ENCODE measurements at places on chromosomes 6 and 20.

DNA sequence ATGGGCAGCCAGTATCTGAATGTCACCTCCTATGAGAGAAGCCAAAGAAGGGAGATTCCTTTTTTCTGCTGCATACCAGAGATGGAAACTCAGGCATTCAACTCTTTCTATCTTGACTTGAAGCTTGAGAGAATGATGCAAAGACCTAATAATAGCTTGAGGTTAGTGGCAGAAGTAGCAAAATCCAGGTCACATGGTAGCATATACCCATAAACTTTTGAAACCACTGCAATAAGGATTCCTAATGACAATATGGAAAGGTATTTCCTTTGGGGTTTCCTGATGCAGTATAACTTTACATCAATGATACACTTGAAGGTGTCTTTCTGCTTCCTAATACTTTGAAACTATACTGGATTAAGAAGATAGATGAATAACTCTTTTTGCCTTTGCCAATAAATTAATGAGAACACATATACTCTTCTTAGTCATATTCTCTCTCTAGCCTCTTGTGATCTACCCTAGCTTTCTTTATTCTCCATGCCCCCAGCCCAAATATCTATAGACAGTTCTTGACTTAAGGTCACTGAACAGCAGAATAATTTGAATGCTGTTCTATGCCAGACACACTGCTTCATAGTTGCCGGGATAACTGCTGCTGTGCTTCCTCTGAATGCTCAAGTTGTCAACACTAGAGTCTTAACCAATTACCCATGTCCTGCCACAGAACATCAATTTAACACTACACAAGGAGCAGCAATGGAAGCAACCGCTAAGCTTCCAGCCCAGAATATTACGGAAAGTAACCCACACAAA is 155.5 kb upstream of the SIM1 start:
- peak; percentile 68 for DNase-seq

- DNase-seq: peak; percentile 91
These were observed 126.0 kb upstream of the ADGRF1 start for GRCh38 chr6:47168180-47168579.

GRCh38 chr6:4853782-4854511 is 77.7 kb downstream of the CDYL start:
- DNase-seq: no peak

DNA sequence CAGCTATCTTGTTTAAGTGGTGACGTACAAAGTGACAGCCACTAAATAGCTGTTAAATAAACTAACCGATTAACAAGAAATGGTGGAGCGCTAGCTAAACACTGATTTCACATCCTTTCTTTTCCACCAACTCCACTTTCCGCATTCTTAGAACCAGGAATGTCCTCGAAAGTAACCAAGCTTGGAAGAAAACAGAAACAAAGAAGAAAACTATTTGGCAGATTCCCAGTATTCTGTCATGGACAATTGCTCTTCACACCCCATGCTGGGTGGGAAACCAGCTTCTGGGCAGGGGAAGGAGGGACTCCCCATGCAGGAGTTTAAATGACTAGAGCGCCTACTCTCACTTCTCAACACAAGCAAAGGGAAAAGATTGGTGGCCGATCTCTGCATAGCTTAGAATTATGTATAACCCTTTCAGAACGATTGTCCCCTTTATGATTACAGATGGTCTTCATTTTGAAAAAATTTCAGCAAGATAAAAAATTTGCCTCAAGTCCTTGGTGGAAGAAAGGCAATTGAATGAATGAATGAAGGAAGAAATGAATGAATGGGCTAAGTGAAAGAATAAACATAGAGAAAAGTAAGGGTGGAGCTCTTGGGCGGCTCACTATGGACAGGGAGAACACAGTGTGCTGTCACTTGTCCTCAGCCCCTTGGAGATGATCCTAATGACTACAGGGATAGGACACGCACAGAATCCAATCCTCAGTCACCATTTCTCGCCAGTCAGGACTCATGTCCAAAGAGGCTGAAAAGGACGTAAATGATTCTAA is 148.7 kb upstream of the NEDD9 start:
- no peak for DNase-seq

DNA sequence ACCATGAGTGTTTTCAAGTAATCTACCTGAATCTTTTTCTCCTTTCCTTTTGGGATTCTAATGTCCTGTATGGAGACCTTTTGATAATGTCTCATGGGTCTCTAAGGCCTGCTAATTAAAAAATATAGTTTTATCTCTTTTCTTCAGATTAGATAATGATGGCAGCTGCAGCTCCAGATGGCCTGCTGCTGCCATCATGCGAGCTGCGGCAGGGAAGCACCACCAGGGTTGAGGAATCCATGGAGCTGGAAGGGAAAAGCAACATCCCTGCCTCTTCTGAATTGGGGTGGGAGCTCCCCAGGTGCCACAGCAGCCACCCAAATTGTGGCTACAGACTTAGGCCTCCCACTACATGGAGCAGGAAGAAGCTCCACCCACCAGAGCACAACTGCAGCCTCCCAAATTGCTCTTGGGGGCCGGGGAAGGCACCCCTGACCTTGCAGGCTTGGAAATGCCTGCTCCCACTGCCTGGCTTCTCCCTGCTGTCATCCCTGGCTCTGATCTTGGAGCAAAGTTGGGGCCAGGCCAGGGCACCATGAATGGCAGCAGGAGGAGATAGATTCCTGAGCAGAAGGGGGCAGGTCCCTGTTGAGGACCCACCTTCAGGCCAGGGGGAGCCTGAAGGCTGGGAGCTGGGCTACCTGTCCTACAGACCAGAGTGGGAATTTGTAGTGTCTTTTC is 189.6 kb upstream of the MAN1A1 start:
- DNase-seq: no peak
